Activated CD8-positive, alpha-beta memory T cell treated with anti-CD3 and anti-CD28 coated beads for 1 hour (primary cell): ENCODE measurements at places on chromosomes 12 and 14.

DNA sequence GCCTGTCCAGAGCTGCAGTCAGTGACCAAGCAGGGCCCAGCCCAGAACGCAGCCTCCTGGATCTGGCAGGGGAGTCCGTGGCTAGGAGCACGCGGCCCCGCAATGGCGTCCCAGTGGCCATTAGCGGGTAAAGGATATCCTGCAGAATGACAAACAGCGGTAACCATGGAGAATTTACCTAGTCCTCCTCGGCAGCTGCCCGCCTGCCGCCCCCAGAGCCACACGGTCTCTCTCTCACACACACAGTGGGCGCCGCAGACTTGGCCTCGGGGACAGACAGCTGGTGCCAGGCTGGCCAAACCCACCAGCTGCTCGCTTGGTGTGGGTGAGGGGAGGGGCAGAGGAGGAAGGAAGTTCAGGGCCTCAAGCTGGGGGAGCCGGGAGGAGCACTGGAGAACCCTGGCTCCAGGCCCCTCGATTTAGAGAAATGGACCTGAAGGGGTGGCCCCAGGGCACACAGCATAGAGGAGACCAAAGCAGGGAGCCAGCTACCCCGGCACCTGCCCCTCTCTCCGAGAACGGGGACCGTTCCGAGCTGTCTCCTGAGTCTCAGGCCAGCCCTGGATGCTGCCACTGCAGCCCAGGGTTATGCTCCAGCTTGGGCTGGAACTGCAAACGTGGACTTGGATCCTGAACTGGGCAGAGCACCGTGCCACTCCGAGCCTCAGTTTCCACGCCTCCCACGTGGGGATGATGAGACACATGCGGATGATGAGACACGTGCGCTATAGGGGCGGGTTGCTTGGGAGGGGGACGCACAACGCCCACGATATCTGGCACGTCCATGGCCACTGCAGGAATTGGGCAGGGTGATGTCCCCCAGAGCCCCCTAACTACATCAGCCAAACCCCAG, 3.4 kb downstream of the CDK2AP1 start:
- DNase-seq: no peak

- DNase-seq: no peak
Measured at GRCh38 chr14:104705340-104706047, 16.1 kb downstream of the INF2 start.

GRCh38 chr14:51382506-51382905, 142.5 kb downstream of the TMX1 start:
- DNase-seq: no peak

DNA sequence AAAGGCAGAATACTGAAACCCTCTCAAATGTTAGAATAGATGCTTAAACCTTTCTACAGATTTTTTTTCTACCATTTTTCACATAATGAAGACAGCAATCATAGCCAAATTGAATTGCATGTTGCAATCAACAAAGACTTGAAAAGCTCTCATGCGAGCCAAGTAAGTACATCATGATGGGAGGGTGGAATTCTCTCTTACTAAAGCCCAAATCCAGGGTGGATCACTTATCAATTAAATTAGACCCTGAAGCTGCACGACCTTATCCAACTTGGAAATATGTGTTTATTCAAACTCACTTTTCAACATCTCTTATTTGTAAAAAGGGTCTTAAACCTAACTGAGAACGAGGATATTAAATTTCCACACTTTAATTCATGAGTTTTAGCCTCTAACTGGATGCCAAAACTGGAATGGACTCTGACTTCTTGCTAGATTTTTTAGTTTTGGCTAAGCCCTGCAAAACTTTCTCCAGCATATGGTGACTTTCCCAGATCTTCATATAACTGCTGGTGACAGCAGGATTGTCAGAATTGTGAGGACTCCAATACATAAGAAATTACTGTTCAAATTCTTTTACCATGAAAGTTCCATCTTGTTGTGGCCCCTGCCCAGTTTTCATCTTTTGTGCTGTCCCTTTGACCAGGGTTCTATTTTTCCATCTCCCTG, 53.6 kb downstream of the HECTD4 start:
- DNase-seq: no peak

DNA sequence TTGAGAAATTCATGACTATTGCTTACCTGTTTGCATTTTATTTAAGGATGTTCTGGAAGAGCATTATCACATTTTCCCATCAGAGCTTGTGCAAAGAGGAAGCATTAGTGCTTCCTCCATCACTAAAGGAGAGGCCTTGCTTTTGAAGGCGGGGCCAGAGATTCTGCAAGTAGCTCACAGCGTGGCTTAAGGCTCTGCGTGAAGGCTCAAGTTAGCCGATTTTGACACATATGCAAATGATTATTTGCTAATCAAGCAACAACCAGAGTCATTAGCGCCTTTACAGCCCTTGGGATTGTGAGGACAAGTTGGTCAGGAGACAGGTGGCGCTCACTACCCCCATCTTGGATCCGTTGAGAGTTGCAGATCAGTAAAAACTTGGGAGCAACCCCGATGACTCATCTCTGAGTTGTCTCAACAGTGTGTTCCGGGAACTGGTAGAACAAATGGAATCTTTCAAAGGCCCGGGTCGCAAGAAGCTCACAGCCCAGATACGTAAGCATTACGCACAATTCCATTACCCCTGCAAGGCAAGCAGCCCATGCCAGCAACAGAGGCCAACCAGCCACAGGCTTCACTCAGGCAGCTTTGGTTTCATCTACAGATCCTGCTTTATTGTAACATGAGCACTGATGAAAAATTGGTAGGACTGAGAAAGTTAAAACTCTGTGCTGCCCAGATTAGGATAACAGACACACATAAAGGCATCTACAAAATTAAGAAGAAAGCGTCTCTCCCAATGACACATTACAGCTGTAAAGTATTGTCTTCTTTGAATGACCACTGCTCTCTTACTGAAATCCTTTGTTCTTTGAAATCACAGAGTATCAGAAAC, 34.9 kb upstream of the SPTSSA start:
- no peak for DNase-seq
